NCI-H1436 (cell line): ENCODE measurements at places on chromosomes 5 and 9.

GRCh38 chr5:55402199-55402598 lies 94.4 kb downstream of the MTREX start:
- DNase-seq, result no peak

DNA sequence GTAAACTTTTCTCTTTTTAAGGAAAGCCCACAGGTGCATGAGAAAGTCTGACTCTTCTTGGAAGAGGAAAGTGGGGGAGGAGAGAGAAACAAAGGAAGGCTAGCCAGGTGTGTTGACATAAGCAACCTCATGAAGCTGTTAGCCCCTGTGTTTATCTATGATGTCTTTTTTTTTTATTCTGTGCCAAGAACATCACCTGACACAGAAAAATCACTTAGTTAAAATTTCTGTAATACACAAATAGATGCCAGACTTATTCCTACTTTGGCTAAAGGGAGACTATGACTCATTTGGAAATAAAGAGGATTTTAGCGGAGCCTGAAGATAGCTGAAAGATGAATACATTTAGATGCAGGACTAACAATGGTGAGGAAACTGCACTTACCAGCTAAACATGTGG lies 58.3 kb downstream of the BAAT start:
- DNase-seq, result peak; percentile 19

GRCh38 chr5:57455511-57456455 lies 26.8 kb downstream of the ACTBL2 start:
- no peak for DNase-seq

DNA sequence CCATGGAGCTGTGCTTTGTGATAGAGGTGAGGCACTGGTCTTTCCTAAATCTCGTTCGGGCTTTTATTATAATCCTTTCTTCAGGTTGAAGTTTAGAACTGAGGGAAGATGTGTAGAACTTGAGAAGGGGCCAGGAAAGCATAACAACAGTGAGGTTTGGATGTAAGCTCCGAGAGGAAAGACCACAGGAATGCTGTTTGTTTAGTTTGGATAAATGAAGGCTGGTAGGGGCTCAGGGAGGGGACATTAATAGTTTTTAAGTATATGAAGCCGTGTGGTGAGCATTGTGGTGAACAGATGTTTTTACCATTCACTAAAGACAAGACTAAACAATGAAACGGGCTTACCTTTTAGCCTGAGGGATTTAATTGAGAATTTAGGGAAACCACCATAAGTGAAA lies 130.8 kb downstream of the ARHGAP26 start:
- no peak for DNase-seq

DNA sequence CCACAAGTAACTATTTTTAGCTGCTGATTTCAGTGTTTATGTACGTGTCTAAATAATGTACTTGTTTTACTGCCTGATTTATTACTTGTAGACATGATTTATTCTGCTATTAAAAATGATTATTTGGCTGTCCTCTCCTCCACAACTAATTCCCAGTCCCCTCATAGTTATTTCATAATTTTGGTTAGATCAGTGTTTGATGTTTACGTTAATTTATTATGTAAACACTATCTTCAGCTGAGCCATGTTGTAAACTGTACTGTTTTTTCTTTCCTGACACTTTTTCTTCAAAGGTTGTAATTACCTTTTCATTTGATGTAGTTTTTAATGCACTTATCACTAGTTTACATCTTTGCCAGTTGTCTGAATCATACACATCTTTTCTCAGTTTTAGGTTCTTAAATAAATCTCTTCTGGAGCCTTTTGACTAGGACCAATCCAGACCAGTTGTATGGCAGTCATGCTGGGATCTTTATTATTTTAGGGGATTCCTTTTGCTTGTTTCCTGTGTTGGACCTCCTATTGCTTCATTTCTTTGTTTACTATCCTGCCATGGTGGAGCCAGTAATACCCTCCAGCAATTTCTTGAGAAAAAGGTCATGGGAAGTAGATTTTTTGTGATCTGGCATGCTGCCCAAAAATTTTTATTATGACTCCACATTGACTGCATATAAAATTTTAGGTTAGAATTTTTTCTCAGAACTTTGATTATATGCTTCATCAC lies 16.1 kb downstream of the AP3S1 start:
- no peak for DNase-seq

GRCh38 chr9:106643211-106643930 lies 219.6 kb upstream of the ZNF462 start:
- DNase-seq, result no peak

- DNase-seq, result no peak
Measured at GRCh38 chr9:38332625-38333024, 59.9 kb upstream of the ALDH1B1 start.

DNA sequence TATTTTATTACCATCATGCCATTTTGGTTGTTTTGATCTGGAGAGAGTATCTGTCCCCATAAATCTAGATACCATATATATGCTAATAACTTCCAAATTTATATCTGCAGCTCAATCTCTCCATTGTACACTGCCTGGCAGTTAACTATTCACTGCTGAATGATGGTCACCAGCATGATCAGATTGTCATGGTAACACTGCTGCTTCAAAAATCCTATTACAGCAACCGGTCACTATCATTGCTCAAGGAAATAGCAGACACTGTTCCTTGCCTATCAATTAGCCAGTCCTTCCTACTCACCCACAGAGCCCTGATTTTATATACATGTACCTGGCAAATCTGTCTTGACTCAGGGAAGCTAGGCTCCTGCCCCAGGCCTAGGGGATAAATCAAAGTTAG lies 11.5 kb downstream of the REEP5 start:
- no peak for DNase-seq

DNA sequence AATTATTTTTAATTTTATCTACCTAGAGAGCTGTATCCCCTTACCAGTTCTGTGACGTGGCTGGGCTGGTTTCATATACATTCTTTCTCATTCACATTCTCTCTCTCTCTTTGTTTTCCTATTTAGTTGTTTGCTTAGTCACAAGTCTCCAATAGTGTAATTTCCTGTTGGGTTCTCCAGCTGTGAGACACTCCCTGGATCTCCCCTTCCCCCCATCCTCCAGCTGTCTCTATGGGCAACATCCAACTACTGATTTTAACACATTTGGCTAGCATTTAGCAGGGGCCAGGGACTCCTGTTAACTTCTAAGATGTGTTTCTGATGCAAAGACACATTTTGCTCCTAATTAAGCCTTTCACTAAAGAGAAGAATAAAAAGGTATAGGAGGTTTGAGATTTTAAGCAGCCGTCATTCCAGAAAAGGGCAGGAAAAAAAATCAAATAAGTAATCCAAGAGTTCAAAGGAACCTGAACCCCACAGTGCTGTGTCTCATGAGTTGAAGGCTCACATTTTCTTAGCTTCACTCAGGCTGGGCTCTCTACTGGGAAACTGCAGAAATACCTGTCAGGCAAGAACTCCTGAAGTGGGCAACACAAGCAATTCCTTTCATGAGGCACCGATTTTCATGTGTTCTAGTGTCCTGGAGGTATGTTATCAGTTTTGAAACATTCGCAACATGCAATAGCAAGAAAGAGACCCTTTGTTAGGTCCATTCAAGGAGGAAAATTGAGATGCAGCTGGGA lies 198.7 kb upstream of the C9orf72 start:
- no peak for DNase-seq

DNA sequence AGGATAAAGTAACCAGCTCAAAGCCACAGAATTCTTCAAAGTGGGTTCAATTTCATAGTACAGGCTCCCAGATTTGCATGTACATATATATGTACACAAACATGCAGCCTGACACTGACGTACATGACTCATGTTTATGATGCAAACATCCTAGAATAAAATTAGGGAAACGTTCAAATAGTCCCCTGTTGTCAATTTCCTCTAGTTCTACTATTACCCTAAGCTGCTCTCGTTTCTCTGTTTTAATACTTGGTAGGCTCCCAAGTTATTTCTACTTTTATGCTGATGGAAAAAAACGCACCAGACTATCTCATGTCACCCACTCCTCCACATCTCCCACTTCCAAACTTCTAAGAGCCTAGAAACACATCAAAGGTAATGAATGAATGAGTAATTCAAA lies 229.7 kb downstream of the EPB41L4A start:
- no peak for DNase-seq

GRCh38 chr5:74468421-74468820 lies 172.1 kb downstream of the ENC1 start:
- no peak for DNase-seq

- no peak for DNase-seq
Measured at GRCh38 chr9:114339130-114339908, 9.7 kb downstream of the ORM2 start.

GRCh38 chr5:73823508-73823925 lies 197.5 kb downstream of the ARHGEF28 start:
- no peak for DNase-seq

DNA sequence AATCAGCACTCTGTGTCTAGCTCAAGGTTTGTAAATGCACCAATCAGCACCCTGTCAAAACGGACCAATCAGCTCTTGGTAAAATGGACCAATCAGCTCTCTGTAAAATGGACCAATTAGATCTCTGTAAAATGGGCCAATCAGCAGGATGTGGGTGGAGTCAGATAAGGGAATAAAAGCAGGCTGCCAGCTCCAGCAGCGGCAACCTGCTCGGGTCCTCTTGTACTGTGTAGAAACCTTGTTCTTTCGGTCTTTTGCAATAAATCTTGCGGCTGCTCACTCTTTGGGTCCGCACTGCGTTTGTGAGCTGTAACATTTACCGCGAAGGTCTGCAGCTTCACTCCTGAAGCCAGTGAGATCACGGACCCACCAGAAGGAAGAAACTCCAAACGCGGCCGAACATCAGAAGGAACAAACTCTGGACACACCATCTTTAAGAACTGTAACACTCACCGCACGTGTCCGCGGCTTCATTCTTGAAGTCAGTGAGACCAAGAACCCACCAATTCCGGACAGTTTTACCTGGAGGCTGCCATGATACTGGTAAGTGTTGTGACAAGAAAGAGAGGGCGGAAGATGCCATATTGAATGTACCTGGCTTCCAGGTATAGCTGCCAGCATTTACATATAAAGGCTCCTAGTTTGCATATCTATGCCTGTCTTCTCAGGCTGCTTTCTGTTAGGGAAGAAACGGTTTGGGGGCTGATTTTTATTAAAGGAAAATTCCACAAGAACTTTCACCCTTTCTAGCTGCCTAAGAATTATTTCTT lies 758.5 kb upstream of the CTNND2 start:
- no peak for DNase-seq

GRCh38 chr5:81638471-81638870 lies 112.4 kb downstream of the SSBP2 start:
- DNase-seq, result no peak

- no peak for DNase-seq
Measured at GRCh38 chr5:95760273-95761191, 29.4 kb downstream of the RHOBTB3 start.

GRCh38 chr5:3511934-3512333 lies 83.7 kb upstream of the IRX1 start:
- no peak for DNase-seq

DNA sequence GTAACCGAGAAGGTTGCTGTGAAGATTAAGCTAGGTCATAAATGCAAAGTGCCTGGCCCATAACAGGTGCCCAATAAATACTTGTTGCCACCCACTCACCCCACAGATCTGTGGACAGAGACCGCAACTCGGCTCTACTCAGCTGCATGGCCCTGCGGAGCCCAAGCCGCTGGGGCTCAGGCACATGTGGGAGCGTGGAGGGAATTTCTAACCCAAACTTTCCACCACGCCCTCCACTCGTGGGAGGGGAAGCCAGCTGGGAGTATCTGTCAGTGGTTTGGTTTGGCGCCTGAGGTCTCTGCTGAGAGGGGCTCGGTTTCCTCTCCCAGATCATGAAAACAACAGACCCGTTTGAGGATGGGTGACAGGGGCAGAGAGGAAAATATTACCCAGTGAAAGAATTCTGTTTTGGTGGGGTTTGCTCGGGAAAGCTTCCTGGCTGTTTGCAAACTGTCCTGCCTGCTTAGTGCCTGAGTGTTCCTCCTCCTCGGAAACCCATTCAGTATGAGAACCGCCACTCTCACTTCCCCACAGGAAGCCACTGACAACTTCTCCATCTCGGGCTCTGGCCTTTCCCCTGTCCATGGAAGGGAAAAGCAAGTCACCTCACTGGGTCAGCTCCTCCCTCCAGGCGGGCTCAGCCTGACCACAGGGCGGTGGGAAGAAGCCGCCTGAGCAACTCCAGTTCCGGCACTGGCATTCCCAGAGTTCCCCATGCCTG lies 60.1 kb downstream of the RGS3 start:
- DNase-seq, result no peak

DNA sequence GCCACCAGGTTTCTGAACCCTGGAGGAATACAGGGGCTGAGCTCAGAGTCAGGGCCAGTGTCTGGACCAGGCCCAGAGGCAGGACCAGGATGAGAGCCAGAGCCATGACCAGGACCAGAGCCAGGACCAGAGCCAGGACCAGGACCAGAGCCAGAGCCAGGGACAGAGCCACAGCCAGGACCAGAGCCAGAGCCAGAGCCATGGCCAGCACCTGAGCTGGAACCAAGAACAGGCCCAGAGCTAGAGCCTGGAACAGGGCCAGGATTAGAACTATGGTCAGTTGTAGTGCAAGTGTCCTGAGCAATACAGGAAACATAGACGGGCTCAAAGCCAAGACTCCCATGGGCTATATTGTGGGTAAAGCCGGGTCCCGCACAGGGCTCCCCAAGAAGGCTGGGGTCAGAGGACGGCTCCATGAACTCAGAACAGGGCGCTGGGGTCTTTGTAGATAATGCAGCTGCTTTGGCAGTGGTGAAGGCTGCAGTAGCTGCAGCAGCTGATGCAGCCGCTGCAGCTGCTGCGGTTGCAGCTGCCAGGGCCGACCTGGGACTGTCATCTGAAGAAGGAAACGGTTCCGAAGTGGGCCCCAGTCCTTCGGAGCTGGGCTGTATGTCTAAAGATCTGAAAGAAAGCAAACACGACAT lies 559 bp downstream of the SPAG8 start:
- DNase-seq, result no peak

DNA sequence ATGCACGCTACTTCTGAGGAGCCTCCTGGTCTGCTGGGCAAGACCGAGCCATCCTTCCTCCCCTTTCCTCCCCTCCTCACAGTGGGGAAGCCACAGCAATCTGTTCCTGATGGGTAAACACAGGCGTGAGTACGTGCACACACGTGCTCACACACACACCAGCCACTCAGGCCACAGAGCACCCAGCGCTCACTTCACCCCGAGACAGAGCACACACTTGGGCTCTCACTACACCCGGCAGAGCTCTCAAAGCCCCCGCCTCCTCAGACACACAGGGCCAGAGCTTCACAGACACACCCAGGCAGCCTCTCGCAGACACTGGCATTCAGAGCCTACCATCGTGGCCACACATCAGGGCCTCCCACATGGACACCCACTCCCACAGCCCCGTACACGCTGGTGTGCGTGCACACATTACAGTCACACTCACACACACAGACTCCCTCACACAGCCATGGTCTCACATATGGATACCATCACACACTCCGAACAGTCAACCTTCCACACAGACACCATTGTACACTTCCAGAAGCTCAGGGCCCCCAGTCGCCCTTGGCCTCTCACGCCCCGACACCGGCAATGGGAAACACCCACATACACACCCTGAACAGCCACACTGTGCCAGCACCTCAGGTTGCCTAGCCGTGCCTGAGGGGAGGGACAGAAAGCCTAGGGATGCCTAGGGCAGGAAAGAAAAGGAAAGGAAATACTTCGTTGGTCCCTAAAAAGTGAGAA lies 13.5 kb downstream of the CNTFR start:
- DNase-seq, result no peak

GRCh38 chr5:149780043-149780737 lies 50.1 kb downstream of the PPARGC1B start:
- DNase-seq, result no peak
